ENCODE measurements at places on chromosomes 7 and 10.

- no peak for DNase-seq
These were observed 85.2 kb downstream of the CDH23 start for GRCh38 chr10:71481746-71482410.

DNA sequence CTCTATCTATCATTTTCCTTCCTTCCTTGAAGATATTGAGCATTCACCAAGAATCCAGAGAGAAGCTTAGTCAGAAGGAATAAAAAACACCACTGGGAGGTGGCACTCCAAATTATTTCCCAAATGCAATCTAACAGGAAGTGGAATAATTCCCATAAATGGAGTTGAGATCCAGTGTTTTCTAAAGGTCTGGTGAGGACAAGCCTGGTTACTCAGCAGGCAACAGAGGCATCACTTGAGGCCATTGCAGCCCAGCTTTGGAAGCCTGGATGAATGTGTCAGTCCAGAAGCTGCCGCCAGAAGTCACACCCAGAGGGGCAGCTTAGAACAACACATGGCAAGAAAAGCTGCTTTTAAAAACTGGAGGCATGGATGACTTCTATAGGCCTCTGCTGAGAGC is 288.9 kb upstream of the KLF6 start:
- no peak for DNase-seq

DNA sequence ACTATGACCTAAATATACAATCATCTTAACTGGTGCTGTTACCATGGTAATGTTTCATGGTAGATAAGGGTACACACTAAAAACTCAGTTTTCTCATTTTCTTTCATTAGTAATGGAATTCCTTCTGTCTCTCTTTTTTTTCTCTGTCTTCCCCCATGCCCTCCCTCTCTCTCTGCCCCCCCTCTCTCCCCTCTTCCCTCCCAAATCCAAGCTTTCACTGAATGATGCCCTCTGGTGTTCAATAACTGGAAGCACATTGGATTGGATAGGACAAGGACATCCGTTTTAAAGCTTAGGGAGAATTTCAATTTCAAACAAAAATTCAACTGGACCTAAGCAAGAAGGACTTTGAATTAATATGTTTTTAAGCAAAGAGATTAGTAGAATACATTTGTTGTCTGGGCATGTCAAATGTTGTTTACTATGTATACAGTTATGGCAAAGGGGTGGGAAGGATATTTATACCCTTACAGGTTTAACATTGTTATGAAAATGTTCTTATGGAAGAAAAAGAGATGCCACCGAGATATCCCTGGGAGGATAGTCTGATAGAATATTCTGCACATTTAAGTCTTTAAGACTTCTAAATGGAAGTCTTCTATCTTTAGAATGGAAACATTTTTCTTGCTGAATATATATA is 6.1 kb downstream of the CHRM2 start:
- DNase-seq: no peak

GRCh38 chr10:130188195-130189175 is 52.3 kb downstream of the GLRX3 start:
- DNase-seq: no peak

DNA sequence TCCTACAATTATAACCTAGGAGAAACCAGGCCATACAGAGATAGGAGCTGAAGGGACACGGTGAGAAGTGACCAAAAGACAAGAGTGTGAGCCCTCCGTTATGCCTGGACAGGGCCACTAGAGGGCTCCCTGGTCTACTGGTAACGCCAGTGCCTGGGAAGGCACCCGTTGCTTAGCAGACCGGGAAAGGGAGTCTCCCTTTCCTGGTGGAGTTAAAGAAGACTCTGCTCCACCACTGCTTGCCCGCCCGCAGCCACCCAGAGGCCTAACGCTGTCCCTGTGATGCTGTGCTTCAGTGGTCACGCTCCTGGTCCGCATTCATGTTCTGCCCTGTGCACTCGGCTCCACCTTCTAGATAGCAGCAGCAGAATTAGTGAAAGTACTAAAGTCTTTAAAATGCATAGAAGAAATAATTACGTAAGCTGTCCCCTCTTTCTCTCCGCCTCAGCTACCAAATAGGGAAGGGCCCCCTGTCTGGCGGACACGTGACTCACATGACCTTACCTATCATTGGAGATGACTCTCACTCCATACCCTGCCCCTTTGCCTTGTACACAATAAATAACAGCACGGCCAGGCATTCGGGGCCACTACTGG is 34.8 kb downstream of the GRID2IP start:
- no peak for DNase-seq

DNA sequence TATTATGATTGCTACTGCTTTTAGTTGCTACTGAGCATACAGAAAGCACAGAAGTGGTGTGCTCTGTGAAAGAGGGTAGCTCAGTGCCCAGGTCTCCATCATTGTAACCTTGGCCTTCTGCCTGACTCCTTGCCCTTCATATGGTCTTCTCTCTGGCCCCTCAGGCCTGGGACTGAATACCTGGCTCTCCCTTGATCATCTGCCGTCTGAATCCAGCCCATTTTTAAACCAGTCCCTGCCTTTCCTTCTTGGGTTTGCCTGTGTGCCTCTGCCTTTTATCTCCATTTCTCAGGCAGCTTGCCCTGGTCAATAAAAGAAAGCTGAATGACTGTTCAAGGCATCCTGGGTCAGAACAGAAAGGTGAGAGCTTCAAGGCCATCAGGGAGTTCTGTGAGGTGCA is 109.1 kb upstream of the ZNF438 start:
- no peak for DNase-seq

DNA sequence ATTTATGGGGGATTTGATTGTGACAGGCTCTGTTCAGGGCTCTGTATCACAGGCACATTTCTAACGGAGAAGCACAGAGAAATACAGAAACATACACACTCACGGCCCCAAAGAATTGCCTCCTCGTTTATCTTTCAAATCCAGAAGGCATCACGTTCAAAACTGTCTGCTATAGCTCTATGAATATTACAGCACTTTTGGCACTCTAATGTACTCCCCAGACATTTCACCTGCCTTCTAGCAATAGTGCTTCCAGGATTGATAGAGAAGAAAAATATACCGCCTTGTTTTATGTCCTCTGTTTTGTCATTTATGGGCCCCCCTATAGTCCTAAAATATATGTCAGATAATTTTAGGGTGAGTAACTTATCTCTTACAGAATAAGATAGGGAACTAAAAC is 947.5 kb downstream of the ANKRD7 start:
- no peak for DNase-seq

GRCh38 chr7:32263611-32264010 is 193.4 kb upstream of the PDE1C start:
- DNase-seq: no peak

DNA sequence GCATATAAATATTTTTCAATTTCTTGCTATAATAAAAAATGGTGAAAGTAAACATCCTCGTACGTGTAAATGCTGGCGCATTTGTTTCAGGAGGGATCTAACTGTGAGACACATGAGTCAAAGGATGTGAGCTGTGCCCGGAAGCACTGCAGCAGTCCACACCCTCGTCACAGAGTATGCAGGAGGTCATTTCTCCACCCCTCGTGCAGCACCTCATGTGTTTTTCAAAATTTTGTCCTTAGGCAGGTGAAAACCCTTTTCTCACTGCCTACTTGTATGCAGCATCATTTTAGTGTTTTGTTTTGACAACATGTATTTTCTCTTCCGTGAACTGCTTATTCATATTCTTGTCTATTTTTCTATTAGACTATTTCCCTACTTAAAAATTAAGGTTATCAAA is 162.7 kb downstream of the AVL9 start:
- DNase-seq: no peak

DNA sequence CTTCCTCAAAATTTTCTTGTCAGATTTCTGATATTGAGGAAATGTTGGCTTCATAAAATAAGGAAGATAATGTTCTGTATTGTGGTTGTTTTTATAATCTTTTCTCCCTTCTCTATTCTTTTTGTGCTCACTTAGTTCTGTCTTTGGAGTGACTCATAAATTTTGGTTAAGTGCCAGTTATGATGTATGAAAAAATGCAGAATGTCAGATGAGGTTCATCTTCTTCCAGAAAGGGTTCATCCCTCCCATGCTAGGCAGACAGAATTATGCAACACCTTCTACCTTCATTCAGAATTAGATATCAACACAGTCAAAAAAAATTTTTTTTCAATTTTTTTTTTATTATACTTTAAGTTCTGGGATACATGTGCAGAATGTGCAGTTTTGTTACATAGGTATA is 36.6 kb upstream of the CYP2C19 start:
- no peak for DNase-seq

- no peak for DNase-seq
These were observed 20.8 kb upstream of the OR6B1 start for GRCh38 chr7:143979359-143979758.

DNA sequence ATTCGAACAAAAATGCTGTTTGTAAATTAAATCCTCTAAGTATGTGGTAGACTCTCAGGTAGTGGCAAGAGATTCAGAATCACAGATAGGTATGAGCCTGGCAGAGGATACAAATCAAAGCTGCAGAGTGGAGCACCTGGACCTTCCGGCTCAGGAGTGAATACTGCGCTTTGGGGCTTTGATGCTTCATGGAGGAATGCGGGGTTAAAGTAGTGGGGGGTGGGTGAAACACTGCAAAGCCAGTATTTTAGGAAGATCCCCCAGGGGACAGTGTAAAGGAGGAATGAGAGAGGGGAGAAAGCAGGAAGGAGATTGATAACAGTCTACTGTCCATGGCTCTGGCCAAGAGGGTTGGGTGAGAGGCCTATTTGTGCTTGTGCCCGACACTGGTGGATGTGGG is 43.2 kb downstream of the CREB5 start:
- no peak for DNase-seq

DNA sequence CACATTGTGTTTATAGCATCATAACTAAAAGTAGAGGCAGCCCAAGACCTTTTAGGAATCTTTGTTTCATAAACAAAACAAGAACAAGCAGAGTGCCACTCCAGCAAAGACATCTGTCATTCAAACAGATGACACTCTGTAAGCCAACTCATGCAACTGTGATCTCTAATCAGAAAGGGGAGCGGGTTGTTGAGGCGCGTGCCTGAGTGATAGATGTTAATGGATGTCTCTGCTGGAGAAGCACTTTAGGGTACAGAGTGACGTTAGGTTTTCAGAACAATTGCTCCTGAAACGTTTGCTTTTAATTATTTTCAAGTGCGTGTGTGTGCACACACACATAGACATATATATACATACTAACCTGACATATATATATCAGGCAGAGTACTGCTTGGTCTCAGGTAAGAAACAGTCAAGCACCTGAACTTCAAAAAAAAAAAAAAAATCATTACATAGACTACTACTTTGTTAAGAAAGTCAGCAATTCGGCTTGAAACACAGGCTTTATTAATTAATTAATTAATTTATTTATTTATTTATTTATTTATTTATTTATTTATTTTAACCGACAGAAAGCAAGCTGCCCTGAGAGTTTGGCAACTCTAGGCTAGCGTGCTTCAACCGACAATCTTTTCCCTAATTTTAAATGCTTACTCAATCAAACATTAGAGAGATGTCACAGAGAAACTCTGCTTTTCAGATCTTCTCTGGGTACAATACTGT is 109.1 kb downstream of the POU6F2 start:
- DNase-seq: no peak

- DNase-seq: no peak
These were observed 162.7 kb downstream of the ETV1 start for GRCh38 chr7:13826752-13827151.

GRCh38 chr7:159237022-159237653 is 92.5 kb upstream of the VIPR2 start:
- DNase-seq: no peak

- no peak for DNase-seq
These were observed 4.6 kb downstream of the ATP6V1F start for GRCh38 chr7:128867241-128867640.

DNA sequence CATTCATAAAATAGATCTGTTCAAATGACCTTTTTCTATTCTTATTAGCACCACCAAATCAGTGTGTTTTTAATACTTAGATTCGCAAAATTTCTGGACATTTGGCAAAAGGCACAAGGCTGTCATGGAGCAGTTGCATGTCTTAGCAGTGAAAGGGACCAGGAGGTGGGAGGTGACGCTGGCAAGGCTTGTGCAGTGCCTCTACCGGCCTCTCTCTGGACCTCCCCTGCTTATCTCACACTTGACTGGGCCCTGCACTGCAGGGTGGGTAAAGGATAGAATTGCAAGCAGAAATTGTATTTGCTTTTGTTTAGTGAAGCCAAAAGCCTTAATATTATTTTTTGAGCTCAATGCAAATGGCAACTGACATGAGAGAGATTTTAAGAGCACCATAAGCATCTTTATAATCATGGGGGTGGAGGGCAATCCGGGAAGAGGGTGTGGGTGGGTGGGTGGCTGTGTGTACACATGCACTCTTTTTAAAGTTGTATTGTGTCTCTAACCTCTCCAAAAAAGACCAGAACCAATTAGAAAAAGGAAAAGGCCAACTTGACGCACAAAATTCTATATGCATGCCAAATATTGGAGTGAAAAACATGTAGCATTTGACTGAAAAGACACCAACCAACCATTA is 106.3 kb downstream of the WNT2 start:
- no peak for DNase-seq

DNA sequence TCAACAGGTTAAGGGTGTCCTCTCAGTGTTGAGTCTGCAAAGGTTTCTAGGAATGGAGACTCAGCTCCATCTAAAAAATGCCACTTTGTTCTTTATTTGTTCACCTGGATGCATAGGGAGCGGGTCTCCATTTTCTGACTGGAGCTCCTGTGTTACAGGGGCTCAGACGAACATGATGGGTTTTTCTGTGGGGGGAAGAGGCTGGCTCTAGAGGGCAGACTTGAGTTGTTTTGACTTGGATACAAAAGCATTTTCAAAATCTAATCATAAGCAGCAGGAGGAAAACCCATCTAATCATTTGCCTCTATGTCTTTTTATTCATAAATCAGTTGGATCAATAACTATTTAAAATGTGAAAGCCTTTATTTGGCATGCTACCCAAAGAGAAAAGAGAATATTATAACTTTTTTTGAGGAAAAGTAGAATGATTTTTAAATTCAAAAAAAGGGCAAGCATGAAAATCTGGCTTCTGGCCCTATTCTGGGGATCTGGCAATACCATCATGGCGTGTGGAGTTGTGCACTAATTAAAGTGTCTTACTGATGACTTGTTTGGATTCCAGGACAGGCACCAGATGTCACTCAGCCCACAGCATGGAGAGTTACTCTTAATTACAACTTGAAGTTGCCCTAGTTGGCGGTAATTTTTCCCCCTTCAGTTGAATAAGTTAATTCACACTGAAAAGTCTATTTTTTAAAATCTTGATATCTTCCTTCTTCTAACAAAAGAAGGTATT is 594.9 kb downstream of the REEP3 start:
- no peak for DNase-seq

DNA sequence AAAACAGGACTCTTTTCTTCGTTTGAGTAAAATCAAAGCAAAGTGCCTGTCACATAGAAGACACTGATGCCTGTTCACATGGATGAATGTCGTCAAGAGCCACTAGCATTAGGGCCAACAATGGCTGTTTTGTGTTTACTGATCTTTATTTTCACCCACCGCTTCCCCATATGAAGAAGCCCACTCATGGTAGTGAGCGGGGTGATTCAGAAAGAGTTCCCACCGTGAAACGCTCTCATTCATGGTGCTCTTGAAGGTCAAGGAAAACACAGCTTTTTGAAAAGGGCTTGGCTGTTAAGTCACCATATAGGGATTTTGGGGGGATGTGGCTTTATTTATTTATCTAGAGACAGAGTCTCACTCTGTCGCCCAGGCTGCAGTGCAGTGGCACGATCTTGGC is 12.5 kb downstream of the PROSER2 start:
- DNase-seq: no peak

- no peak for DNase-seq
These were observed 64.5 kb downstream of the HIF1AN start for GRCh38 chr10:100600218-100600617.

Data from stimulated activated CD8-positive, alpha-beta memory T cell treated with anti-CD3 and anti-CD28 coated beads, Interleukin-4, amount 100 ng/mL, for 4 hours (primary cell).